ENCODE measurements at places on chromosomes 2 and 18.

DNA sequence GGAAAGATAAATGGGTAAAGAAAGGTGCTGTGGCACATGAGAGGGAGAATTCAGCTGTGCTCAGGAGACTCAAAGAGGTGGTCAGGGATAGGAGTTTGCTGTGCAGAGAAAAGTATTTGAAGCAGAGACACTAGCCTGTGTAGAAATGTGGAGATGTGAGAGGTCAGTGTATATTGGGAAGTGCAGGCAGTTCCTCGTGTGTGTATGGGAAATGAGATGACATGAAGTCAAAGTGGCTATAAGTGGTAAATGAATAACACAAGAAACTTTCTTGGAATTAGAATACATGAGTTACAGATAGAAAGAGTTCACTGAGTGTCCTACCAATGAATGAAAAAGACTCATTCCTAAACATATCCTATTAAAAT lies 11.6 kb downstream of the MAP3K20 start:
- no peak for DNase-seq

DNA sequence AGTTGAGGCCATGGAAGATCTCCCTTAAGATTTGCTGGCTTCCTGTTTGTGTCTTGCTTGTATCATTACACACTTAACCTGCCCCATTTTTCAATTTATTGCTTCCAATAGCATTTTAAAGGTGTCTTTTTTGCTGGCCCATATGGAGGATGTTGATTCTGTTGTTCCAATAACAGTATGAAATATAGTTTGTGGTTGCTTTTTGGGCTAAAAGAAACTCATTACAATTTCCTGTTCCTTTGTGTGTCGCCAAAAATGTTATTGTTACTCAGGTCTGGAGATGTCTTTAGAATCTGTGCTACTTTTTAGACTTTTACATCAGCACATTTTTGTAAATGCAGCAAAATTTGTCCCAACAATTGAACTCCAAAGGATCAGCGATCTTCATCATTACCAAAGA lies 234.0 kb upstream of the ITGA4 start:
- DNase-seq: no peak

- DNase-seq: no peak
Measured at GRCh38 chr2:222052934-222053367, 245.8 kb downstream of the PAX3 start.

GRCh38 chr2:61425605-61426155 lies 45.2 kb downstream of the USP34 start:
- DNase-seq: no peak

- no peak for DNase-seq
Measured at GRCh38 chr18:32056613-32057358, 34.9 kb upstream of the RNF138 start.

DNA sequence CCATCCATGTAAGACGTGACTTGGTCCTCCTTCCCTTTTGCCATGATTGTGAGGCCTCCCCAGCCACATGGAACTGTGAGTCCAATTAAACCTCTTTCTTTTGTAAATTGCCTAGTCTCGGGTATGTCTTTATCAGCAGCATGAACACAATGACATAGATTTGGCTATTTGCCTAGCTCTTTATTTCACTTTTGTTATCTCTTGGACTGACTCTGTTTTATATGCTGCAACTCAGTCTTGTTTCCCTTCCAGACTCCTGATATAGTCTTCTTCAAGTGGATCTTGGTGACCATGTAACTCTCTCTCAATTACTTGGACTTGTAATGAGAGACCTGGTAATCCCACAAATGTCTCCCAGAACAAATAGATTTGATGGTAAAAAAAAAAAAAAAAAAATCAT lies 627.6 kb downstream of the CCDC85A start:
- no peak for DNase-seq

DNA sequence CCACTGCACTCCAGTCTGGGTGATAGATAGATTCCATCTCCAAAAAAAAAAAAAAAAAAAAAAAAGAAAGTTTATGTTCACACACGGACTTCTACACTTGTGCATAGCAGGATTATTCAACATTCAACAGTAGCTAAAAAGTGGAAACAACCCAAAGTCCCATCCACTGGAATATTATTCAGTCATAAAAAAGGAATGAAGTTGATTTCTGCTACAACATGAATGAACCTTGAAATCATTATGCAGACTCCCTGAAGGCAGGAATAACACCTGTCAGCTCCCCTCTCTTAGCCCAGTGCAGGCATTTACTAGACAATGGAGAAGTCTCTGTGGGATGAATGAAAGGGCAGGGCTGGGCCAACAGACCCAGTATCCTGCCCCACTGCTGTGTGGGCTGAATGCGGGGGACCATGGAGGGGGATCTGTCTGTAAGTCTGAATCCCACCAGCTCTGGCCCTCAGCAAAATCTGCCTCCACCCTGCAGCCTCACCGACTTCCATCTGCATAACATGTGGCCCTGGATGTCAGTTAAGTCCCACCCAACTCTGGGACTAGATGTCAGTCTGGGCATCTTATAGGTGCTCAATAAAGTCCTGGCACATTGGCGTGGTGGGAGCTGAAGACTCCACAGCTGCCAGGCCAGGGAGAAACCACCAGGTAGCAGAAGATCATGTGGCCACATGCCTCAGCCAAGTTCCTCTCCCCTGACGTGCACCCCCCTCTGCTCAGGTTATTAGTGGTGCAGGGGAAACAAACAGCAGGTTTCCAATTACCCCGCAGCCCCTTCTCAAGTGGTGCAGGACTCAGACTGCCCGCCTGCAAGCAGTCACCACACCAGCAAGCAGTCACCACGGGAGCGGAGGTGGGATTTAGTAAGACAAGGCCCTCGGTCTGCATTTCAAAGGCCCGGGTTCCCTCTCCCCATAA lies 8.9 kb downstream of the ZFP36L2 start:
- no peak for DNase-seq

DNA sequence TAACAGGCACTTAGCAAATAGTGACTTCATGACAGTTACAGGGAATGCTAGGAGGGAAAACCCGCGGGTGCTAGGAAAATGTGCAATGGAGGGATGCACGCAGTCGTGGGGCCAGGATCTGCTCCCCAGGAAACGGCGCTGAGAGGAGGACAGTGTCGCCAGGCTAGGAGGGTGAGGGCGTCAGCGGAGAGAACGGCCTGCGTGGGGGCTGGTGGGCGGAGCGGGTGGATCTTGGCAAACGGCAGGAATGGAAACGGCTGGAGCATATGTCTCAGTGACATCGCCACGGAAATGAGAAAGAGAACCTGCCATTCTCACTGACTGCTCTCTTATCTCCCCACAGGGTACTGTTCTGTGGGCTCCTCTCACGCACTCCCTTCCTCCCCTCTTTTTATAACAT lies 478.5 kb upstream of the ID2 start:
- no peak for DNase-seq

DNA sequence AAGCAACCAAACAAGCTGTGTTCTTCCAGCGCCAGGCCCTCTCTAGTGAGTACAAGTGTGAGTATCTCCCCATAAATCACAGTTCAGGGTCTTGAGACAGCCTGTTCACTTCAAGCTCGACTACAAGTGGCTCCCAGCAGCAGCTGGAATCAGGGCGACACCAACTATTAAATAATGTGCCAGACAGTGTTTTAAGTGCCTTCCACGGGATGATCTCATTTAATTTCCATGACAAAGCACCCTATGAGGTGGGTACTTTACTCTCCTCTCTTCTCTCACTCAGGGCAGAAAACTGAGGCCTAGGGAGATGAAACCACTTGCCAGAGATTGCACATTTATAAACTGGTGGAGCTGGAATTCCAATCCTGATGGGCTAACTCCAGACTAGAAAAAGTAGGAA lies 2.6 kb upstream of the FAM136A start:
- DNase-seq: no peak

DNA sequence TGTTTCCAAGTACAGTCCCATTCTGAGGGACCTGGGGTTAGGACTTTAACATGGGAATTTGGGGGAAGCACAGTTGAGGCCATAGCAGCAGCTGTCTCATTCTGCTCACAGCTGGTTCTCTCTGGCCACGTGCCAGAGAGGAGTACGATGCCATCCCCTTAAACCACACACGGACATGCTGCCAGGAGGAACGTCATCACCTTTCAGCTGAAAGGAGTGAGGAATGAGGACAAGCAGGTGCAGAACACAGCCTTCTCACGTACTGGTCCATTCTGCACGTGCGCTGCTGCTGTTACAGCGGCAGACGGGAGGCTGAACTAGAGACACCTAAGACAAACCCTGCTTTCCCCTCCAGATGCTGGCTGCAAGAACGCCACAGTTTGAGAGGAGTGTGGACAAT lies 33.5 kb downstream of the ODC1 start:
- no peak for DNase-seq

- no peak for DNase-seq
Measured at GRCh38 chr2:241924069-241924908, 54.8 kb downstream of the RTP5 start.

DNA sequence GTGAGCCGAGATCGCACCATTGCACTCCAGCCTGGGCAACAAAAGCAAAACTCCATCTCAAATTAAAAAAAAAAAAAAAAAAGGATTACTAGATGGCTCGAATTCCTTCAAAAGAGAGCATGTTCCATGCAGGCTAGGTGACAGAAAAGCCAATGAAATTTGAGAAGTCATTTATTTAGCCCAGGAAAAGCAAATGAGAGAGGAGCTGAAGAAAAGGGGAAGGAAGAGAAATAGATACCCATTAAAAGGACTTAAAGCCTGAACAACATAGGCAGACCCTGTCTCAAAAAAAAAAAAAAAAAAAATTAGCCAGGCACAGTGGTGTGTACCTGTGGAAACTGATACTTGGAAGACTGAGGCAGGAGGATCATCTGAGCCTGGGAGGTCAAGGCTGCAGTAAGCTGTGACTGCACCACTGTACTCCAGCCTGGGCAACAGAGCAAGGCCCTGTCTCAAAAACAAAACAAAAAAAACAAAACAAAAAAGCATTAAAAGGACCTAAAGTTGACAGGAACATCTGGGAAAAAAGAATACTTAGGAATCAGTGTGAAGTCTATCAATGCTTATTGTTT lies 11.1 kb downstream of the SEPTIN10 start:
- DNase-seq: no peak

DNA sequence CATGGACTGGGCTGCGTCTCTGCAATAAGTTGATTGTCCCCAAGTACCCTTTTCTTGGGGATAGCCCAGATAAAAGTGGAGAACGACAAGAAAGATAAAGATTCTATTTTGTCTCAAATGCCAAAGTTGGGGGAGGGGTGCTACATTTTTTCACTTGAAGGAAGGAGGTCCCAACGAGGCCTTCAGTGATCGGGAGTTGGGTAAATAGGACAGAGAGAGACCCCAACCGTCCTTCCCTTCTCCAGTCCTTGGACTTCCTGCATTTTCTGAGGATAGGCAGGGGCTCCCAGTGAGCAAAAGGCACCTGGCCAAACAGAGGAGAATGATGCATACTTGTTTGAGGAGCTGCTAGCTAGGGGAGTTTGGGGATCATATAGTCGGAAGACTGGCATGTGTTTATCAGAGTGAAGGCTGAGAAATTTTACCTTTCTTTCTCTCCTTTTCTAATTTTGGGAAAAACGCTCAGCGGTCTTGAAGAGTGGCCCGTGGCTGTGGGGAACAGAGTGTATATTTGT lies 3.5 kb upstream of the EN1 start:
- DNase-seq: no peak

GRCh38 chr18:76592981-76593381 lies 97.9 kb upstream of the ZNF516 start:
- DNase-seq: no peak

GRCh38 chr2:65165558-65165957 lies 35.7 kb upstream of the RAB1A start:
- peak; percentile 70 for DNase-seq

Measured in suppressor macrophage treated with lipopolysaccharide for 1 hour (primary cell).